ACHN (cell line): ENCODE measurements at places on chromosomes 12 and 14.

GRCh38 chr14:49687942-49688700 is at the start of gene POLE2:
Gene POLE2, minus strand, starts transcription at chr14:49688214. Its CDS starts 11 bp downstream, at chr14:49688203.
- DNase-seq, result peak; percentile 62

- no peak for DNase-seq
These were observed 31.4 kb downstream of the DCP1B start for GRCh38 chr12:1972856-1973317.

DNA sequence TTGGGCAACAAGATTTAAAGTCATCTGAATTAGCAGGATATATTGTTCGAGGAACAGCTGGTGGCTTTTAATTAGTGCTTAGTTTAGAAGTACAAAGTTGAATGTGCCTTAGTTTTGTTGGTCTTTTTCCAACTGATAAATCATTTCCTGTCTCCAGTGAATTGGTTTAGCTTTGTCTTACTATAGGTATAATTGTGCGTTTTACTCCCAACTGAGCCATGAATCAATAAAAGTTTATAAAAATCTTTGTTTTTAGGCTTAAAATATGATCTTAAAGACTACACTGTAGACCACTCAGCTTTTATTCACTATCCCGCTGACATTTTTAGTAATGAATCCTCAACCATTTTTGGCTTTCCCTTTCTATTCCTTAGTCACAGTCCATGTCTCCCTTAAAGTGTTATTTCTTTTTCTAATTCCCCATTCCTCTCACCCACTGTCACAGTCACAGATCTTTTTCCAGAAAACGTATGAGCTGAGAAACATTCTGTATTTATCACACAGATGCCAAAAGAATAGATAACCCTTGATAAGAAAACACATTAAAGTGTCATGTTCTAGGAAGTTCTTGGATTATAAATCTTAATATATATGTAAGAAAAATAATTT is 34.0 kb upstream of the ALG10 start:
- DNase-seq, result no peak

DNA sequence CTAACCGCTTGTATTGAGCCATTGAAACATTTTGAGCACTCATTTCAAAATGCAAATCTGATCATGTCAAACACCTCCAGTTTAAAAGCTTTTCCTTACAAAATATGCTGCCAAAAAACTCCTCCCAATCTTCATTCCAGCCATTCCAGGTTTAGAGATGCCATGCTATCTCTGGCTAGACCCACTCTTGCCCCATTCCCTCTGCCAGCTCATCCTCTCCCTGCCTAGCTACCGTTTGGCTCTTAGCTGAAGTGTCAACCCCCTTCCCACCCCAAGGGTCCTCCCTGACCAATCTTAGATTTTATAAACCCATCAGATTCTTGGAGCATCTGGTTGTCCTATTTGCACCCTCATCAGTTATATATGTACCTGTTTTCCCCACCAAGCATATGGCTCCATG is 75.0 kb downstream of the SCAF11 start:
- DNase-seq, result no peak

DNA sequence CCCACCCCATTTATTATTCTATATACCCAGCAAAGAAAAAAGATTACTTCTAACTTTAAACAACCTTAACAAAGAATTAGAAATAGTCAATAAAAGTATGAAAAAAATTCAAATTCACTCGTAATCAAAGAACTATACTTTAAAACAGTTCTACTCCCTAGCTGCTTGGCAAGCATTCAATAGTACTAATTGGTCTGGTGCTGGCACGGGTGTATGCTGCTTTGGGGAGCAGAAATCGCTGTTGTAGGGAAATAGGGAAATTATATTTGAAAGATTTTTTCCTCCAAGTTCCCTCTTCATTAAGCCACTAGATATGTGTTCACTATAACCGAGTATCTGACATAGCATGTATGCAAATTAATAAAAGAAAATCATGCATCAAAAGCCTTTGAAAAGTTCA is 65.7 kb downstream of the DICER1 start:
- no peak for DNase-seq
